Activated naive CD4-positive, alpha-beta T cell treated with Interleukin-2 at 50 U/mL for 16 hours (primary cell): ENCODE measurements at places on chromosomes 5 and 9.

DNA sequence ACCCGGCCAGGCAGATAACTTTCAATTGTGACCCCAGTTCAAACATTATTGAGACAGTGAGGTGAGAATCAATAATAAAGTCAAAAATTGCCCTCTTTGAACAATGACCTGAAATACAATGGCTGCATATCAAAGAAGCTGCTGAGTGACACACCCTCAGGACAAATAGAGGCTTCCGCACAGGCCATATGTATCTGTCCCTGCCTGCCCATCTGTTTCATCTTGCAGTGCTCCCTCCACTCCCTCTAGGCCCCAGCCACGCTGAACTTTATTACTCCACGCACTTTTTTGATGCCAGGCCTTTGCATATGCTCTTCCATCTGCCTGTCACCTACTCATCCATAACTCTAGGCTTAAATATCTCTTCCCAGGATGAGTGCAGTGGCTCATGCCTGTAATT is 15.9 kb upstream of the PFDN1 start:
- no peak for DNase-seq

GRCh38 chr9:114134827-114135396 is 20.4 kb upstream of the COL27A1 start:
- DNase-seq: no peak

- DNase-seq: no peak
These were observed 438.1 kb downstream of the ACTL7B start for GRCh38 chr9:108417726-108418125.

GRCh38 chr5:169978714-169979113 is 1.6 kb downstream of the INSYN2B start:
- DNase-seq: no peak

DNA sequence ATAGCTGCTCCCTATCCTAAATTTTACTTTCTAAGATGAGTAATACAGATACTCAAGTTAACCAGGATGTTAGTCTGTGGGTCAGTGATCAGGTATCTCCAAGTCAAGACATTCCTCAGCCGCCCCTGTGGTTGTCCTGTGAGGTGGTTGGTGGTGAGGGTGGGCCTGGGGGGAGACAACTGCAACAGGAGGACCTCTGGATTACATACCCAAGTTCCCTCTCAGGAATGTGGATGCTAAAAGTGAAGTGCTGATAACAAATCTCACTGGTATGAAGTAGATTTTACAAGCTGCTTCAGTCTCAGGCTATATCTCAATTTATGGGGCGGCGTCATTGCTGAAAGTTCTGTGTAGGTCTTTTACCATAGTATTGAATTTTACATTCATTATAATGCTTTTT is 38.3 kb downstream of the SLC1A3 start:
- DNase-seq: no peak

- DNase-seq: no peak
These were observed 334.7 kb downstream of the ACTL7B start for GRCh38 chr9:108521063-108521590.

GRCh38 chr5:60334281-60334713 is 365.7 kb downstream of the DEPDC1B start:
- DNase-seq: no peak

DNA sequence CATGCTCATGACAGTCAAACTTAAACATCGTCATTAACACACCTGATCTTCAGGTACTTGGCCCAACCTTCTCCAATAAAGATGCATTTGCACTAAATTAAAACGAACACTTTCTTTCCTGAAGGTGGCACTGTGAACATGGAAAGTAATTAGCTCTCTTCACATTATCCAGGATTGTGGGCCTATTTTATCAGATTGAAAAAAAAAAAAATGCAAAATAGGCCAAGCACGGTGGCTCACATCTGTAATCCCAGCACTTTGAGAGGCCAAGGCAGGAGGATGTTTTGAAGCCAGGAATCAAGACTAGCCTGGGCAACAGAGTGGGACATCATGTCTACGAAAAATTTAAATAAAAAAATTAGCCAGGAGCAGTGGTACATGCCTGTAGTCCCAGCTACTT is 14.4 kb upstream of the CDC20B start:
- DNase-seq: no peak

GRCh38 chr5:96669909-96670308 is 7.7 kb downstream of the CAST start:
- DNase-seq: no peak

DNA sequence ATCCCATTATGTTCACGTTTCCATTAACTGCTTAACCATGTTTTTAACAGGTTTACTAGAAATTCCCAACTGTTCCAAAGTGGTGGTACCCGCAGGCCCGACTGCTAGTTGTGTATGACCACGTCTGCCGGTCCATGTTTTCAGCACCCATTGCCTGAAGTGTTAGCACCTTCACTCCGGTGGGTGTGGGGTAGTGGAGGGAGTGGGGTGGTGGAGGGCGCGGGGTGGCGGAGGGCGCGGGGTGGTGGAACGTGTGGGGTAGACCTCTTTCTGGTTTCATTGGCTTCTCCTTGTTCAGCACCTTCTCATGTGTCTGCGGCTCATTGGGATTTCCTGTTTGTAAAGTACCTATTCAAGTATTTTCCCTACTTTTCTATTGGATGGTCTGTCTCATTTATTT is 37.7 kb downstream of the TPPP start:
- DNase-seq: no peak

DNA sequence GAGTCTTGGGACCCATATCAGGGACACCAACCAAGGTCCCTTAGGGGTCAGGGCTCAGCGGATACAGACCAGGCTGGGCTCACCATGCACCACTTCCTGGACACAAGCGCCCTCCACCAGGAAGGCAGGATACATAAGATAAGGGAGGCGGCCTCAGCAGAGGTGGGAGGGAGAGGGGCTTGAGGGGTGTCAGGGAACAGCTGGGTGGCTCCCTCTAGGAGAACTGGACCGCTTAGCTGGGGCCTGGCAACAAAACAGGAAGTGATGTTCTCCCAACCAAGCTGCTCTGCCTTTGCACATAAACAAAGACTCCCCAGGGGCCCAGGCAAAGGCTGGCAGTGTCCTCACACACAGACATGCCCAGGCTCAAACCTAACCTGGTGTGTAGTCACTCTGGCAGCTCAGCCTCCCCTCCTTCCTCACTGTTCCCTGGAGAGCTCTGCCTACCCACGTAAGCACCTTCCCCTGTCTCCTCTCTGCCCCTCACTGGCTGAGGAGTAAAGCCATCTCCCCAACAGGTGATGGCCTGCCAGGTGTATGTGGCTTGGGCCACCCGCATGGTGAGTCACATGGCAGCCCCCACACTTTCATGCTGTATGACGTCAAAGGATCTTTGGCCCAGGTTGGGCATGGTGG is 5.8 kb upstream of the BICD2 start:
- DNase-seq: no peak

GRCh38 chr5:178839319-178839704 is 20.4 kb upstream of the ZNF354B start:
- DNase-seq: peak; percentile 35

DNA sequence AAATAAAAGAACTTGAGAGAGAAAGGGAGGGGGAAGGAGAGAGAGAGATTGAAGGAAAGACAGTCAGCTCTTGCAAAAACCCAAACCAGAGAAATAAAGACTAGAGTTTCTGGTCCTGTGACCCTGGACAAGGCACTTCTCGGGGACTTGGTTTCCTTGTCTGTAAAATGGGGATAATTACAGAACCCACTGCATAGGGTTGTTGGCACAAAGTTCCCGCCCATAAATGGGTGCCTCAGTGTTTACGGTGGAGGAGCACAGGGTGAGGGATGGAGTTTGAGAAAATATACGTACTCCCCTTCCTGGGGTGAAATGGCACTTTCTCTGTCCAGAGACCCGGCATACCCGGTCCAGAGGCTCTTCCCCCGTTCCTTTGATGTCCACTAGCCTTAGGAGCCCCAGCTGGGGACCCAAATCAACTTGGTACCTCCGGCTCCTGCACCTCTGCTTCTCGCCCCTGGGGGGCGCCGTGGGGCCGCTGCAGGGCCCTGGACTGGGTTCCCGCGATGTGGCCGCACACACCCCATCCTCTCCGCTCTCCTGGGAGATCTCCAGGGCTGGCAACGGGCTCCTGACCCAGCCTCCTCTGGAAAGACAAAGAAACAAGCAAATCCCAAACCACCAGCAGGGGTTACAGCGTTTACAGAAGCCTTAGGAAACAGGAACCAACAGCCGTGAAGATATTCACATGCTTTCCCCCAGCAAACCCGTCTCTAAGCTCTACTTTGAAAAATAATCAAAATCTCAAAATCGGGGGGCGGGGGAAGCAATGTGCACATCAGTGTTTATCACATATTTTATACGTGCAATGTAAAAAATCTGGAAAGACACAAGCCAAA is 26.3 kb downstream of the PTGES start:
- peak; percentile 57 for DNase-seq

GRCh38 chr5:52769061-52769460 is 18.7 kb upstream of the ITGA1 start:
- no peak for DNase-seq

DNA sequence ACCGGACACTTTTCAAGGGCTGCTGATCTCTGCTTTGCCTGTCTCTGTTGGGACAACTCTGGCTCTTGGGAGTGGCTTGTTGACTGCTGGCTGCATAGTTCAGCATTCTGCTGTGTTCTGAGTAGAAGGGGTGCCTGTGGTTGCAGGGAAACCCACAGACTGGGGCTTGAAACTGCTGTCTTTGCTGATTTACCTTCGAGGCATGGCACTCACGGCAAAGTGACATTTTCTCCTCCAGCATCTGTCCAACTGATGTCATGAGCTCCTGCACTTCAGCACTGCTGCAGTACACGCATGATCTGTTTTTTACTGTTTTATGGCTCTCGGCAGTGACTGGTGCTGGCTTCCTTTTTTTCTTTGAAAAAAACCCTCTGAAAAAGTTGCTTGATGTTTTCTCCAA is 69.2 kb downstream of the SPATA31D1 start:
- DNase-seq: no peak

DNA sequence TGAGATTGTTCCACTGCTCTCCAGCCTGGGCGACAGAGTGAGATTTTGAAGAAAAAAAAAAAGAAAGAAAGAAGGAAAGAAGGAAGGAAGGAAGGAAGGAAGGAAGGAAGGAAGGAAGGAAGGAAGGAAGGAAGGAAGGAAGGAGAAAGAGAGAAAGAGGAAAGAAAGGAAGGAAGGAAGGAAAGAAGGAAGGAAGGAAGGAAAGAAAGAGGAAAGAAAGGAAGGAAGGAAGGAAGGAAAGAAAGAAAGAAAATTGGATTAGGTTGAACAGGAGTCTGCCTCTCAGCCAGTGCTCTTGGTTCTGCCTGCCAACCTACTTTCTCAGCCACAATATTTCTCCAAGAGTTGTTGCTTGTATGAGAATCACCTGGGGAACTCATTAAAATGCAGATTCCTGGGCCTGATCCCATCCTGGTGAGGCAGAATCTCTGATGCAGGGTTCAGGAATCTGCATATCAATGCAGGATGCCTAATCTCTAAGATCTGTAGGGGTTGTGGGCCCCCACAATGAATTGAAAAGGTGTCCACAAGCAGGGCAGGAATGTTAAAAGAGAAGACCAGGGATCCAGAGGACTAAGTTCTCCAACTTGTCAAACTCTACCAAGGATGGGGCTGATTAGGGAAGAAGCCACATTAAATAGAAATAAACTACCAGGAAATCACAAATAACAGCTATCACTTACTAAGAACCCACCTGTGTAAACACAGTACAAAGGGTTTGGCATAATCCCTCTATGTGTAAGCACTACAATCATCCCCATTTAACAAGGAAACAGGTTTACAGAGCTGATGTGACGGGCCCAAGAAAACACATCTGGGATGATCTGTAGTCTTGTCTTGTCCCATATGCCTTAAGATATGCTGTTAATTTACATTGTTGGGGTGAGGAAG is 23.4 kb upstream of the GALNT10 start:
- no peak for DNase-seq

GRCh38 chr5:36653044-36653705 is 46.8 kb downstream of the SLC1A3 start:
- DNase-seq: no peak

DNA sequence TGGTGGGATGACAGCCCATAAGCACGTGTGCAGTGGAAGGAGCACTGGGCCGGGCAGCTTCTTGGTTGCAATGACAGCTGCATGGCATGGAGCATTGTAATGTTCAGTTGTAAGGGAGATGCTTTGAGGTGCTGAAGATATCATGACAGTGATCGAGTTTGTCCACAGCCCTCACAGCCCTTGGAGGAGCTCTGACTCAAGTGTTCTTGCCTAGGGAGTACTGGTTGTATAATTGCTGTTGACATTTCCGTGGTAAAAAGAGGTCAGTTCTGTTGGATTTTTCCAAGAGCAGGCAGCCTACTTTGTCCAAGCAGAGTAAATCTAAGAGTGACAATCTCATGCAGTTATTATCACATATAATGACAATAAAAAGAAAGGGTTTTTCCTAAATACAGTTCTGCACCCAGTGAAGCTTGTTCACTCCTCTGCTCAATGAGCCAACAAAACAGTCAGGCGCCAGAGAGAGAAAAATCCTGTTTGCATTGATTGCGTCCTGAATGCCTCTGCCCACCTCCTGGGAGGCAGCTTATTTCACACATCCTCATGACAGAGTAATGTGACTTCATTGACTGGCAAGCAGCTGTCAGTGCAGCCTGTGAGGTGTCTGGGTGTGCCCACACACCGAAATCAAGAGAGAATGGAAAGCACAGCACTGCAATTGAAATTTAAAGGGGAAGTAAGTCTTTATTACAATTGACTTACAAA is 248.0 kb downstream of the NTRK2 start:
- DNase-seq: no peak

DNA sequence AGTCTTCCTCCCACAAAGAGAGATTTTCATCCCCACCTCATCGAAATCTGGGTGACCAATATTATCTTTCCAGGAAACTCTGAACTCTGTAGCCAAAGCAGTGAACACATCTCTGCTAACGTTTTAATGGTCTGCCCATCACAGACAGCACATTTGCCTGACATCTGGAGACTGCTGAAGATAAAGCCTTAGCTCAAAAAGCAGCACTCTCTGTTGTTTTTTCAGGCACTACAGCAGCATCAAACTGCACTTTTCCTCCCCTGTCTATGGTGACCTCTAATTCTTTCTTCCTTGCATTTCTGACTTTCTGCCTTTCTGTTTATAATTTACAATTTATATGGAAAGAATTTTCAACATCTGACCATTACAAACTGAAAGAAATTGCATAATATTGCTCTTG is 66.8 kb downstream of the RAB3C start:
- DNase-seq: no peak

GRCh38 chr5:65546141-65546540 is 16.8 kb downstream of the CENPK start:
- no peak for DNase-seq

DNA sequence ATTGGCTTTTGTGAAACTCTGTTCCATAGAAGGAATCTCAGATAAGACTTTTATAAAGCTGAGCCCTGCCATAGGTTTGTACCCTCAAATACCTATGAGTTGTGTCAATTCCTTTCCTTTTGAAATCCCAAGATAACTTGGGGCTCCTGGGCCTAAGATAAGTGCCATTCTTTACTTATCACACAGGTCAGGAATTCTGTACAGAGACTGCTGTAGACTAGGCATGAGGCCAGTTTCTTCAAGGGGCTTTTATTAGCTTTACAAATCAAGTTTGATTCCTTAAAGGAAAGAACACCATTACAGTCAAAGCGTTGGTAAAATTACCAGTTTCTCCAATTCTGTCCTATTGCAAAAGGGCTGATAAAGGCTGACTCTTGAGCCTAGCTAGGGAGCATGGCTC is 39.2 kb downstream of the SHC3 start:
- no peak for DNase-seq
